Mucosa of descending colon (tissue), 3 donors: ENCODE measurements at places on chromosomes 11 and 22.

GRCh38 chr11:118605116-118605867 is 2.1 kb upstream of the PHLDB1 start:
- DNase-seq, result no peak

GRCh38 chr22:38850399-38850798 is 6.6 kb upstream of the NPTXR start:
- DNase-seq, result peak; percentile 9

GRCh38 chr22:24434471-24435322 is 7.3 kb downstream of the ADORA2A start:
- peak; percentile 51 for DNase-seq

- no peak for DNase-seq
Observed at GRCh38 chr11:107263844-107264563, 193.6 kb downstream of the CWF19L2 start.

DNA sequence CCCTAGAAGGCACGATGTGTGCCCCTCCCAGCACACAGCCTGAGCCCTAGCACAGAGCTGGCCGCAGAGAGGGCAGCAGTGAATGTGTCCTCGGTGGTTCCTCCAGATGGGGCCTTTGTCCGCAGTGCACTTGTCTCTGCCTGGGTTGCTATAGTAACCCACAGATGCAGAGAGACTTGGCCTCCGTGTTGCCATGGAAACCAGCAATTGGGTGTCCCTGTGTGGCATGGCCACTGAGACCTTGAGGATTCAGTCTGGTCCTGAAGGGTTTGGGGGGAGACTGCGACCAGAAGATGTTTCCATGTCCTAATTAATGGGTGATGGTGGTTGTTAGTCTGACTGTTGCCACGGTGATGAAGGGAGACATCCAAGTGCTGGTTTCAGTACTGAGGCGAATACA is 42.6 kb upstream of the TUB start:
- no peak for DNase-seq

- DNase-seq, result peak; percentile 57
Observed at GRCh38 chr11:65423516-65424204, 1.1 kb downstream of the NEAT1 start.

GRCh38 chr22:42138122-42138770 is 7.6 kb upstream of the CYP2D6 start:
- DNase-seq, result no peak

- DNase-seq, result no peak
Observed at GRCh38 chr11:126570489-126570888, 215.0 kb downstream of the ST3GAL4 start.

DNA sequence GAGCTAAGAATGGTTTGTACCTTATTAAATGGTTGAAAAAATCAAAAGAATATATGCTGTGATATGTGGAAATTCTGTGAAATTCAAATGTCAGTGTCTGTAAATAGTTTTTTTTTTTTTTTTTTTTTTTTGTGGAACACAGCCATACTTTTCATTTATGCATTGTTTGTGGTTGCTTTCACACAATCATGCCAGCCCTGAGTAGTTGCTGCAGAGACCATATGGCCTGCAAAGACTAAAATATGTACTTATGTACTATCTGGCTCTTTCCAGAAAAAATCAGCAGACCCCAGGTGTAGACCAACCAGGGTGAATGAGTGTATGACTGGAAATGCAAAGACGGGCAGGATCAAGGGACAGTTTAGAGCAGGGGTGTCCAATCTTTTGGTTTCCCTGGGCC is 98.3 kb downstream of the PTPRJ start:
- no peak for DNase-seq

- no peak for DNase-seq
Observed at GRCh38 chr11:95264881-95265280, 33.9 kb upstream of the SESN3 start.

DNA sequence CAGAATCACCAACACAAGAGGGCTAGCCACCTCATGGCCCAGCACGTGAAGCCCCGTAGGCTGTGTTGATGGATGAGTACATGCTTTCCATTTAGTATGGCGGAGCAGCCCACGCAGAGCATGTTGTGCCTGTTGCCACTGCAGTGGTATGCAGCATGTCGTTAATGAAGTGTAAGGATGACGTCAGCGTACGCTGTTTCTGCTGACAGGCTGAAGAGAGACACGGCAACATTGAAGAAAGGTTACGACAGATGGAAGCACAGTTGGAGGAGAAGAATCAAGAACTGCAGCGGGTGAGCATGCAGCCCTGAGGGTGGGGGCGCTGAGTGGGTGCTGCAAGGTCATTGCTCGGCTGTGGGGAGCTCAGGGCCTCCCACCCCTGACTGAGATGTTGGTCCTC is 62.8 kb downstream of the PPFIA1 start:
- DNase-seq, result no peak

DNA sequence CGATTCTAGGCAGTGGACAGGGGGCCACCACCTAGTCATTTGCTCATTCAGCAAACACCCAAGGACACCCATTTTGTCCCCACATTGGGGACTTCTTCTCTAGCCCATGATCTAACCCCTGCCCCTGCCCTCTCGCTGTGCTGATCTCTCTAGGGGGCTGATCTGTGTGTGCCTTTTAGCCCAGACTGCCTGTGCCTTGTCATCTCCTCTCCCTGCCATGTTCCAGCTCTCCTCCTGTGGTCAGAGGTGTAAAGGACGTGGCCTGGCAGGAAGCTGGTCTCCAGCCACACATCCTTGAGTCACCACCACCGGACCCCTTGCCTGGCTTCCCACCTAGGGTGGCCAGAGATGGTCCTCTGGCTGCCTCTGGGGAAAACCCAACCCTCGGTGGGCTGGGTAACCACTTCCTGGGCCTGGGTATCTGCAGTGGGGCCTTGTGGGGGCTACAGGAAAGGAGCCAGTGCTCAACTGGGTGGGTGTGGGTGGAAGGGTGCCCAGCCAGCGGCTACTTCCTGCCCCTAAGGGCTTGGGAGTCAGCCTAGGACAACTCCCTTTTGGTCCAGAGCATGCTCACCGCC is 1.3 kb downstream of the CTSW start:
- DNase-seq, result no peak

- no peak for DNase-seq
Observed at GRCh38 chr11:124884869-124885479, 12.7 kb downstream of the ROBO4 start.
